ENCODE measurements at places on chromosomes 1 and 21.

DNA sequence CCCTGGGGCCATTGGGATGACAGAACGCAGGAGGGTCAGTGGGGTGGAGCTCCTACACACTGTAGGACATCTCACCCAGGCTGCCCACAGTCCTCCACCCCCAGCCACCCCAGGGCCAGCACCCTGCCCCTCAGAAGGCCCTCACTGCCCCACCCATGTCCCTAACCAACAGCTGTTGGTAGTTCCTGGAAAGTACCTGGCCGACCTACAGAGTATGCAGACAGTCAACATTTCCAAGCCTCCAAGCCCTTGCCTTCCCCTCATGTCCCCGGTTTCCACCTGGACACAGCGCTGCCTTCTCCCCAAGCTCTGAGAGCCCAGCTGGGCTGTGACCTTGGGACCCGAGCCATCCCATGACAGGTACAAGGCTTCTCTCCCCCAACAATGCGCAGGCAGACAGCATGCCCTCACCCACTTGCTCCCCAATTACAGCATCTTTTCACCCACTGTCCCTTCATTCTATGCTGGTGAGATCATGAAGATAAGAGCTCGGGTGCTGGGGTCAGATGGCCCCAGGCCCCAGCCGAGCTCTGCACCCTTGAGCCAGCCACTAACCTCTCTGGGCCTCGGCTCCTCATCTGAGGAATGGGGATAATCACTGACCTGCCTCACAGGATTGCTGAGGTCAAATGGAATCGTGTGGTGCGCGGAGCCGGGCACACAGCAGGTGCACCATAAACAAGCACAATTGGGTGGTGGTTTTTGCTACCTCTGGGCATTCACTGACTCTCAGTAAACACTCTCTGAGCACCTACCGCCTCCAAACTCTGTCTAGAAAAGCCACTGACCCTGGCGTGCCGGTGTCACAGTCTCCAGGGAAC is 11.2 kb downstream of the LAPTM5 start:
- no peak for DNase-seq

DNA sequence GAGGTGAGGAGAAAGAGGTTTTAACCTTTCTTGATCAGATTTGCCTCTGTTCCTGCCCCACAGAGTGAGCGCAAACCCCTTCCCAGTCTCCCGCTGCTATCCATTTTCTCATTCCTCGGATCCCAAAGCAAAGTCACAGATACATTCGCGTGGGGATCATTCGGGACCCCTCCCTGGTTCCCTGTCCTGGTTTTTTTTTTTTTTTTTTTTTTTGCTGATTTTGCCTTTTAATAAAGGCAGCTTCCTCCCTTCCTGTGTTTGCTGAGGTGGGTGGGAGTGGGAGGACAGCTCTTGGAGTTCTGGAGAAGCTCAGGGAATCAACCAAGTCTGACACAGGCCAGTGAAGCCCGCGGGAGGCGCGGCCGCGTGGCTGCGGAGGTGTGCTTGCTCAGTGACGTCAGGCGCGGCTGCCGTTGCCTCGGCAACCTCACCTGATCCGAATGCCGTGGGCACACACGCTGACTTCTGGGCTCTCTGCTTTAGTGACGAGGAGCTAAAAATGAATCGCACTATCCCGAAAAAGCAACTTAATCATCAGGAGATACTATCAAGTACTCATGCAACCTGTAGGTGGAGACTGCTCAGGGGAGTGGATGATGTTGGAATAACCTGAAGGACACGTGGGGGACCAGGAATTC is 106.4 kb downstream of the TBX19 start:
- peak; percentile 62 for DNase-seq

GRCh38 chr1:235781807-235782206 is 84.9 kb downstream of the LYST start:
- no peak for DNase-seq

DNA sequence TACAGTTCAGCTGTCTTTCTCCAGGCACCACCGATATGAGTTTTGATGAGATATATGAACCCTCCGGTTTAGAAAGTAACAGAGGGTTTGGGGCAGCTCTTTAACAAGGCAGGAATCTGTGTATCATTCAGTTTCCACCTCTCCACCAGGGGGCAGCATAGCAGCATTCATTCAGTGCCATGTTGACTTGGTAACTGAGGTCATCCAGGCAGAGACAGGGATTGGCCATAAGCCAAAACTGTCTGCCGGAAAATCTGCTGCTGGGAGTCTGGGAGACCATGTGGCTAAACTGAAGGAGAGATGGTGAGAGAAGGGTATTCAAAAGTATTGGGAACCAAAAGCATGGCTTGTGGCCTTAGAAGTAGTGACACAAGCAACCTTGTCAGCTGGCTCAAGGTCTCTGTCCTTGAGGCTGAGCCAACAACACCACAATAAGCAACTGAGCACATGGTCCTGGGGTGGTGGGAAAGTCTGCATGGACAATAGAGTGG is 98.5 kb downstream of the LMX1A start:
- peak; percentile 85 for DNase-seq

DNA sequence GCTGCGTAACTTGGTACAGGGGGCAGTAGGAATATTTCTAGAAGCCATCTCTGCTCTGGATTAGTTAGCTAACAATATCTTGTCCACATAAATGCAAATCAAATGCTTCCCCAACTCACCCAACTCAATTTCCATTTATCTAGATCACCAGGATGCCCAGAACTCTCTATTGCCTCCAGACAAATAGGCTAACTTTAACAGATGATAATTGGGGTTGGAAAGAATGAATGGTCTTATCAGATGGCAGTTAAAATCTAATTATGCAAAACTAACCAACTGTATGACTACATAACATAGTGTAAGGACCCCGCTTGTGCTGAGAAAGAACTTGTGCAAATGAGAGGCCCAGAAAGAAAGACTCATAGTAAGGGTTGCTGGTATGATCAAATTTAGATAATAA is 1024.8 kb downstream of the PLA2G4A start:
- DNase-seq = no peak

- no peak for DNase-seq
Observed at GRCh38 chr1:6509919-6510291, 18.4 kb upstream of the PLEKHG5 start.

GRCh38 chr1:173802961-173803360 is 21.5 kb upstream of the DARS2 start:
- DNase-seq = no peak

GRCh38 chr21:33116676-33117075 is 46.7 kb downstream of the OLIG1 start:
- no peak for DNase-seq

DNA sequence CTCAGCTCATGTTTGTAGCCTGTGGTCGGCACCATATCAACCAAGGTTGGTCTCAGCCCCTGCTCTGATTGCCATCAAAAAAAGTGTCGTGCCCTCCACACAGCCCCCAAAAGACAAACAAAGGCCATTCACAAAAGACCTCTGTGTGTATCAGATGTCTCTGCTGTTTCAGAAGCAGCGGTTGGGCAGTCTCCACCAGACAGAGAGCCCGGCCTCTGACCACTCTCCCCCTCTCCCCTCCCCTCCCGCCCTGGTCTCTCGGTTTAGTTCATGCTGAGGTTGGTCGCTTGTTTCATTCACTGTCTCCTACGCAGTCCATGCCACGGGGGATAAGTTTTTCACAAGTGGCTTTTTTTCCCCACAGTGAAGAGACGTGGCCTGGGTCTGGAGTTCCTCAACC is 27.1 kb downstream of the ACTA1 start:
- DNase-seq = peak; percentile 75

DNA sequence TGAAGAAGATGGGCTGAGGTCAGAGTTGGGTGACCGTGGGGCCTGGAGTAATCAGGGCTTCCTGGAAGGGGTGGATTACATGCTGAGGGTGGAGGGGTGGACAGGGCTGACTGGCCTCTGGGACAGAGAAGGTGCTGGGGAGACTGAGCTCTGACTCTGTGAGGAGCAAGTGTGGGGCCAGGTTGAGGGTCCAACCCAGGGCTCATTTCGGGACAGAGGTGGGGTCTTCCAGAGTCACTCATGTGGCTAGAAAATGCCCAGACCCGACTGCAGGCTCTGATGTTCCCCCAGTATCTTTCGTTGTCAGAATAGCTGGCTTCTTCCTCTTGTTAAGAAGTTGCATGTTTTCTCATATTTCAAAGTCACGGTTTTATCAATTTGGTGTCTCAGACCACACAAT is 311.8 kb downstream of the PTPRU start:
- no peak for DNase-seq

- DNase-seq = no peak
Observed at GRCh38 chr1:51669816-51670215, 52.9 kb downstream of the OSBPL9 start.

GRCh38 chr1:111236806-111237205 is 9.3 kb downstream of the CHI3L2 start:
- no peak for DNase-seq

GRCh38 chr1:155527677-155528076 is 34.9 kb downstream of the ASH1L start:
- no peak for DNase-seq

DNA sequence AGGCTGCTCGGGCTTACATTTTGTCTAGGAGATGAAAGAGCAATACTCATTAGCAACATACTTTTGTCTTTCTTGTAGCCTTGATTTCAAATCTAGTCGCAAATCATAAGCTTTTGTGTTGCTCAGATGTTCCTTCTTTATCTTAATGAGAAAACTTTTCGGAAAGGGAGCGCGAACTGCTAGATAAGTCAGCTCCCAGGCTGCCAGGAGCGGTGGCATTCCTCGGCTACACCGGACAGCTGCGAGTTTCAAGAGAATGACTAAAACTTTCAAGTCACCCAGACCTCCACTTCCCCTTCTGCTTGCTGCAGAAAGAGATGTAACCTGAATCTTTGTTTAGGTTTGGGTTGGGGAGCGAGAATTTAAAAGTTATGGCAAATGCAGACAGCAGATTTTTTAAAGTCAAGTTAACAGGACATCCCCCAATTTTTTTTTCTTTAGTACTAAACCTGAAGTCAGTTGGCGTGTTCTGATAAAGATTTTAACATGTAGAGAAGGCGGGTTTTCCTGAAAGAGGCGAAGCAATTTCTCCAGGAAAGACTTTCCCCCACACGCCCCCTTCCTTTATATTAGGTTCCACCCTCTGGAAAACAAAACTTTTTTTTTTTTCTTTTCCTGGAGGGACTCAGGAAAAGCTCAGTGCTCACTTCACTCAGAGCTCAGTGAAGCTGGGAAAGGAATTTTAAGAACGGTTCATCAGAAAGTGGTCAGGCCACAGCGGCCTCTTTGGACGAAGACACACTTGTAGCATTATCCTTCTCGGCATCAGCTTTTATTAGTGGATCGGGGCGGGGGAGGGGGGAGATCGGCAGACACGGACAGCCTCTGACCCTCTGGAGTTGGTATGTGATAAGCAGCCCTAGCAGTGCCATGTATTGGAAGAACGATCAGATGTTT is at the start of gene LHX8:
TSS of gene LHX8 (plus strand) at position 639 of the 897 bp plus-strand sequence. CDS start 2,227 bp downstream, outside the sequence.
- peak; percentile 84 for DNase-seq

DNA sequence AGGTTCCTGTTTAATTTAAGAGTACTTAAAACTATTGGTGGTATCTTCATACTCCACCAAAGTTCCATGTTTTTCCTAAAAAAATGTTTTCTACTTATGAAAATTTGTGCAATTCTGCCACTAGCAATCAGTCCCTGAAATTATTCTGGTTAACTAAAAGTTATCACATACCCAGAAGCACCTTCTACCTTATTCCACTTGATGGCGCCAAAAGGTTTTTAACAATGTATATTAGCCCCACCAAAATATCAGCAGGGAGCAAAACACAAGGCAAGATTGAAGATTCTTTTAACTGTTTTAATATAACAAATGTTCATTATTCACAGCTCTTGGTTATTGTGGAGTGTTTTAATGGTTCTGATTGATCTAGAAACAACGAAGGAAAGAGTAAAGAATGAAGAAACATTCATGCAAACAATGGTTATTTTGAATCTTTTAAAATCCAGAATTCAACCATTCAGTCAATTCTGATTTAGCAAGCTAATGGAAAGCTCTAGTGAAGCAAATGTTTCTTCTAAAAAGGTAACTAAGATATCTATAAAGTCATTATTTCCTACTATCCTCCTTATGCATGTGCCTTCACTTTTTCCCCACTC is 67.2 kb downstream of the TTLL7 start:
- DNase-seq = peak; percentile 82

DNA sequence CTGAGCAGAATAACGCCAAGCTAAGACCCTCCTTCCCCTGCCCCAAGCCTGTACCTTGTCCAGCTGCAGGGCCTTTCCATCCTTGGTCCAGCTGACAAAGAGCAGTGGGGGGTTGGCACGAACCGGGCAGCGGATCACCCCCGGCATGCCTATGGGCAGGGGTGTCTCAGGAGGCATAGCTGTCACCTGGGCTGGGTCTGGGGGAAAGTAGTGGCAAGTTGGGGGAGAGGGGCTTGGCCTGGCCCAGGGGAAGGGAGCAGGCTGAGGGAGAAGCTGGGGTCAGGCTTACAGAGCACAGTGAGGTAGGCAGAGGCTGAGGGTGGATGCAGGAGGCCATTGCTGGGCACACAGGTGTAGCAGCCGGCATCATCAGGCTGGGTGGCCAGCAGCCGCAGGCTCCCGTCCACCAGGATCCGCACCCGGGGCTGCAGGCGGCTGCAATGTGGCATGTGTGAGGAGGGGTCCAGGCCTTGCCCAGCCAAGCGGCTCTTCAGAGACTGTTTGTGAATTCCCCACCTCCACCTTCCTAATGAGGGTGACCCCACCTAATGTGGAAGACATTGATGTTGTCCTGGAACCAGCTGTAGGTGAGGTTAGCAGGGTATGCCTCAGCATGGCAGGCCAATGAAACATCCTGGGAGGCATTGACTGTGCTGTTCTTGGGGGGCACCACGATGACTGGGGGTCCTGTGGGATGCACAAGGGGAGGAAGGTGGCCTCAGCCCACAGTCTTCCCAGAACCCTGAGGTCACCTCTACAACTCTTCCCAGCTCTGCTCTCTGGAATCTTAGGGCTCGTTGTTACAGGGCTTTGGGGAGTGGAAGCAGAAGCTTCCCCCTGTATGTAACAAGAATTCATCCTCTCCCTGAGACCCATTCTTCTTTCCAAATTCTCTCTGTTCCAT is 9.1 kb upstream of the TAGLN2 start:
- DNase-seq = no peak

GRCh38 chr1:154572468-154573167 is 5.0 kb downstream of the CHRNB2 start:
- peak; percentile 77 for DNase-seq

- DNase-seq = peak; percentile 31
Observed at GRCh38 chr1:33654267-33654834, 181.9 kb downstream of the ZSCAN20 start.

- no peak for DNase-seq
Observed at GRCh38 chr1:41621256-41621655, 136.8 kb upstream of the EDN2 start.

- DNase-seq = no peak
Observed at GRCh38 chr21:26837539-26837938, 7.7 kb downstream of the ADAMTS1 start.

GRCh38 chr1:119948342-119949214 is 52.3 kb upstream of the ADAM30 start:
- peak; percentile 91 for DNase-seq

GRCh38 chr1:175193527-175193910 is 943 bp upstream of the KIAA0040 start:
- DNase-seq = no peak
